ENCODE measurements at places on chromosomes 5 and 9.
A peak's percentile ranks its signal among the peaks of the same experiment; 100 is the strongest.

GRCh38 chr5:141402553-141403243, at the start of gene PCDHGA9:
PCDHGA9 (plus strand) TSS chr5:141402778; CDS start chr5:141402953, 175 bp downstream.
- no peak for DNase-seq

DNA sequence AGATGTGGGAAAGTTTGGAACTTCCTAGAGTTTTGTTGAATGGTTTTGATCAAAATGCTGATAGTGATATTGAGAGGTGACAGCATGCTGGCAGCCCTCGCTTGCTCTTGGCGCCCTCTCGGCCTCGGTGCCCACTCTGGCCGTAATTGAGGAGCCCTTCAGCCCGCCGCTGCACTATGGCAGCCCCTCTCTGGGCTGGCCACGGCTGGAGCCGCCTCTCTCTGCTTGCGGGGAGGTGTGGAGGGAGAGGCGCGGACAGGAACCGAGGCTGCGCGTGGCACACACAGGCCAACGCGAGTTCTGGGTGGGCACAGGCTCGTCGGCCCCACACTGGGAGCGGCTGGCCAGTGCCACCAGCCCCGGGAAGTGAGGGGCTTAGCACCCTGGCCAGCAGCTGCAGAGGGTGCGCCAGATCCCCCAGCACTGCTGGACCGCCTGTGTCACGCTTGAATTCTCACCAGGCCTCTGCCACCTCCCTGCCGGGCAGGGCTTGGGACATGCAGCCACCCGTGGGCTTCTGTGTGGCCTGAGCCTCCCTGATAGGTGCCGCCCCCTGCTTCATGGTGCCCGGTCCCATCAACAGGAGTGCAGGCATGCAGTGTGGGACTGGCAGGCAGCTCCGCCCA, 488.5 kb downstream of the CYLC2 start:
- DNase-seq, result no peak

DNA sequence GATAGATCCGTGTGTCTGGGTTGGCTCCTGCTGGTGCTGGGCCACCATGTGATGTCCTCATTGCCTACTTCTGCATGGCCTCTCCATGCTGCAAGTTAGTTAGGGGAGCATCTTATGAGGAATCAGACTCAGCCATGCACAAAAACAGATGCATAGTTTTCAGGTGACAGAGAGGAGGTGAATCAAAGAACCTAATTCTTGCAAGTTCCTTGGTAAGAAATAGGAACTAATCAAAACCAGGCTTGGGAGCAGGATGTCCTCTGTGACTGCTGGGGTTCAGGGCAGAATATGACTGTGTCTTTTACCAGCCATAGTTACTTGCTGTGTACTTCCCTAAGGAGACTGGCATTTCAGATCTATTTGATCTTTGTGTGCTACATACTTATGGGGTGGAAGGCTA, 61.6 kb downstream of the C9orf152 start:
- DNase-seq, result no peak

GRCh38 chr9:33431420-33431819, 16.0 kb downstream of the AQP3 start:
- no peak for DNase-seq

GRCh38 chr5:118243068-118243467, 745.3 kb downstream of the DTWD2 start:
- DNase-seq, result no peak

DNA sequence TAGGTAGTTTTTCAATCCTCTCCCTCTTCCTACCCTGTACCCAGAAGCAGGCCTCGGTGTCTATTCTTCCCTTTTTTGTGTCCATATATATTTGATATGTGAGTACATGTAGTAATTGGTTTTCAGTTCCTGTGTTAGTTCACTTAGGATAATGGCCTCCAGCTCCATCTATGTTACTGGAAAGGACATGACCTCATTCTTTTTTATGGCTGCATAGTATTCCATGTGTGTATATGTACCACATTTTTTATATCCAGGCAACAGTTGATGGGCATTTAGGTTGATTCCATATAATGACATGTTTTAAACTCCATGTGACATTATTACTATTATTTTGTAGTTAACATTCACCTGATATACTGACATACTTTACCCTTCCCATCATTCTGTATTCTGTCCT, 49.1 kb downstream of the CAVIN4 start:
- no peak for DNase-seq

DNA sequence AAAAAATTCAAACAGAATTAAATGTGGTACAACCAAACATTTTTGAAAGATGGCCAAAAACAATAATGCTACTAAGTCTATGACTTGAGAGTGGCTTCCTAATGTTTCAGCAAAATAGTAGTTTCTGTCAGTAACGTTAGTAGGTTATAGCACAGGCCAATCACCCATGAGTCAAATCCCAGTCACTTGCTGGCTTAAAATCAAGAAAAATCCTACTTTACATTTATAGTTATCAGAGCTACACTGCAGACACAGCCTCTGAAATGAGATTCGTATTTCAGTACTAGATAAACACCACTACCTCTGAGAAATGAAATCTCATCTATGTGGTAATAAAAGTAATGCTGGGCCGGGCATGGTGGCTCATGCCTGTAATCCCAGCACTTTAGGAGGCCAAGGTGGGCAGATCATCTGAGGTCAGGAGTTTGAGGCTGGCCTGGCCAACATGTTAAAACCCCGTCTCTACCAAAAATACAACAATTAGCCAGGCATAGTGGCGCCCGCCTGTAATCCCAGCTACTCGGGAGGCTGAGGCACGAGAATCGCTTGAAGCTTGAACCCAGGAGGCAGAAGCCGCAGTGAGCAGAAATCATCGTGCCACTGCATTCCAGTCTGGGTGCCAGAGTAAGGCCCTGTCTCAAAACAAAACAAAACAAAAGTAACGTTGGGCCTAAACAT, 6.1 kb downstream of the ZDHHC21 start:
- peak; percentile 29 for DNase-seq

GRCh38 chr9:121348221-121348620, 21.8 kb downstream of the STOM start:
- DNase-seq, result no peak

DNA sequence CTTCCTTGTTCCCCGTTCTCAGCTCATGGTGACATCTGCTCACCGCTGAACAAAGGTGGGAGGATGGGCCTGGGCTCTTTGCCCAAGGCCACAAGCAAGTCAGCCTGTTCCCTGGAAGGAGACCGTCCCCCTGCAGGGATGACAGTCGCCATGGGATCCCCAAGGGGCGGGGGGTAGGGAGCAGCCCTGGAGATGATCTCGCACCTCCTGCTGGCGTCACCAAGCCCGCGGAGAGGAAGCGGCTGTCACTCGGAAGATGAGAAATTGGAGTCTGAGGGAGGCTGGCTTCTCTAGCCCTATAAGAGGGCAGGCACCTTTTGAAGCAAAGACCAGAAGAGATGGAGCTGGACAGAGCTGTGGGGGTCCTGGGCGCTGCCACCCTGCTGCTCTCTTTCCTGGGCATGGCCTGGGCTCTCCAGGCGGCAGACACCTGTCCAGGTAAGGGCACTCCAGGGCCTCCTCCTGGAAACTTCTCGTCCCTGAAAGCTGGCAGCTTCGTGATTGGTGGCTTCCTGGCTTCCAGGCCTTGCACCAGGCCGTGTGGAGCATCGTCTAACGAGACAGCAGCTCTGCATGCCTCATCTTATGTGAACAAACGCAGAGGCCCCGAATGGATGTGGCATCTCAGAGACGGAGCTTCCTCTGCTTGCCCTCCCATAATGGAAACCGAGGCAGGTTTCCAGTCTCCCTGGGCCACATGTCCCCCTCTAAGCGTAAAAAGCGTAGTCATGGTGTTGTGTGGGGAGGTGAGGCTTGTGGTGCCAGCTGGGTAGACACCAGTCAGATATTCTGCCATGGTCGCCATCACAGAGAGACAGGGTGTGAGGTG, at the start of gene FCN2:
TSS of gene FCN2 (plus strand) at position 327 of the 829 bp plus-strand sequence. CDS start at position 339, 12 bp downstream.
- no peak for DNase-seq

DNA sequence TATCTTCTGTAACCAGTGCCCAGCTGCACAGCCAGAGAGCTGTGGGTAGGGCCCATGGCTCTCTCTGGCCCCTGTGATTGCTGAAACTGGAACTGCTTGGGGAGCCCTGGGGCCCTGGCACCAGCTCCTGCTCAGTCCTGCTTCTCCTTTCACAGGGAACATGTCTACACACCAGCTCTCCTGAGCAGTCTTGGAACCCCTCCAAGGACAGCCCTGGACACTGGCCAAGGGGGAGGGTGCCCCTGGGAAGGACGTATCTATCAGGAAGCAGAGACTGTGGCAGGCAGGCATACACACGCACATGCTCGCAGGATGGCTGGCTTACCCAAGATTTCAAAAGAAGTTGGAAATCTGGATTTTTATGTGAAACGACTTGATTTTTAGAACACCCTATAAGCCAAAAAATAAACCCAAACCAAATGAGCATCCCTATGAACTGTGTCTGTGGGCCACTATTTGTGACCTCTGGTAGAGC, 8.8 kb upstream of the TRAF1 start:
- peak; percentile 71 for DNase-seq

GRCh38 chr9:117696154-117696553, 8.0 kb upstream of the TLR4 start:
- DNase-seq, result no peak

DNA sequence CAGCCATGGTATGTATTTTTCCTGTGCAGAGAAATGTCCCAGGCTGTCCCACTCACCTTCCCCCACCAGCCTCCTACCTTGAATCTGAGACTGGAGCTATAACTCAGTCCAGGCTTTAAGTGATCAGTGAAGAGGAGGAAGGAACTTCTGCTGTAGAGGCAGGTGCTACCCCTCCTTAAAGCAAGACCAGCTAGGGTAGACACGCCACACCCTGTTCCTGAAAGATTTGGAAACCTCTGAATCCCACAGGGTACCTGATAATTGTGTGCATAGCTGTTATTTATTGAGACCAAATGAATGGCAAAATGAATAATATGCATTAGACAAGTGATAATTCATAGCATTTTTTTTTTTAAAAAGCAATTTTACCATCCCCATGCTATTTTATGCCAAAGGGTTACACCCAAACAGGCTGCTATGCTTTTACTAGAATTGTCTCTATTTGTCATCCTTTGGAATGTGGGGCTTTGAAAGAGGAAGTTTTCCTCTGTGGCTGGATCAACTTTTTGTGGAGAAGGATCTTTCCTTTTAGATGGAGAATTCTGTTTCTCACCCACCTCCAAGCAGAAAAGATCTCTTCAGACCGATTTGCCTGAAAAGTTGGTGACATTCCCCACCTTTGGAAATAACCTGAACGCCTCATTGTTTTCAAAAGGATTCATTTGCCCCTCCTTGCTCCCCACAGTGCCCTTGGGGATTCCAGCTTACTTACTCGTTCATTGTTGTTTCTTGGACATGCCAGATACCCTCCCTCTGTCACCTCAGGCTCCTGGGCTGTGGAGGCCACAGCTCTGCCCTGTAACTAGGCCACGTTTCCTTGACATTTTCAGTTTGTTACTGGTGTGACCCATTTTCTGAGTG, 248.7 kb downstream of the NR3C1 start:
- no peak for DNase-seq

DNA sequence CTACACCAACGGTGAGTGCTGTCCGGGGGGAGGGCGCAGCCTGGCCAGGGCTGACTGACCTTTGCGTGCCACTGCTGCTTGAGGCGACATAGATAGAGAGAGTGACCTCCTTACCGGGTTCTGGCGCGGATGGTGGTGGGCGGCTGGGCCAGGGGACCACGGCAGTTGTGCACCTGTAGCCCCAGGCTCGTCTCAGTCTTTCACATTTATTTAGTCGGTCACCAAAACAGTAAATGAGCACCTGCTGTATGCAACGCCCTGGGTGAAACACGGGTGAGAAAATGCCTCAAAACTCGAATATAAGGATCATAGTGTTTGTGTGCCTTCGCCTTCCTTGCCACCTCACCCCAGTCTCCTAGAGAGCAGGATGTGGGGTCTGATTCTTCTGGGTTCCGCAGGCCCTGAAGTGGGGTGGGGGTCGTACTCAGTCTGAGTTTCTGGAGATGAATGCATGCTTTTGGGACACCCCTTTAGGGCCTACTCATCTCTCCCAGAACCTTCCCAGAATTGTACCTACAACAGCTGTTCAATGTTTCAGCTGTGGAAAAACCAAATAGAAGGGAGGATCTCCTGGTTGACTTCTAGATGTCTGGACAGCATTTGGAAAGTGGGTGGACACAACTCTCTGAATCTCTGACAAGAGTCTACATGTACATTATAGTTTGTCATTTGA, 714 bp downstream of the SEC24A start:
- DNase-seq, result no peak

DNA sequence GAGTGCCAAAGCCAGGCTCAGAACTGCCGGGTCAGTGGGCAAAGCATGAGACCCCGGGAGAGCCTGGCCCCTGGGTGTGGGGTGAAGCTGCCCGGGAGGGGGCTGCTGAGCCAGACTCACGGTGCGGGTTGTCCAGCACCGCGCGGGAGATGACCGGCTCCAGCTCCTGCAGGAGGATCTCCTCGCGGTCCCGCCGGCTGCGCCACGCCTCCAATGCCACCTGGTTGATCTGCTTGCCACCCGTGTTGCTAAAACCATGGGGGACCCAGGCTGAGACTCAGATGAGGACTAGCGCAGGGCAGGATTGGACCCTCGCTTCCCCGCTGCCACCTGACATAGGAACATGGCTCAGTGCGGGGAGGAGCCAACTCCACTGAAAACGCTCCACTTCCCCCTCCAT, 2.6 kb downstream of the TOR2A start:
- DNase-seq, result no peak

- no peak for DNase-seq
Observed at GRCh38 chr9:6551136-6551535, 94.4 kb downstream of the GLDC start.

- DNase-seq, result no peak
Observed at GRCh38 chr5:124060011-124060410, 548.0 kb downstream of the CSNK1G3 start.

GRCh38 chr5:62326702-62327101, 20.7 kb downstream of the KIF2A start:
- no peak for DNase-seq

DNA sequence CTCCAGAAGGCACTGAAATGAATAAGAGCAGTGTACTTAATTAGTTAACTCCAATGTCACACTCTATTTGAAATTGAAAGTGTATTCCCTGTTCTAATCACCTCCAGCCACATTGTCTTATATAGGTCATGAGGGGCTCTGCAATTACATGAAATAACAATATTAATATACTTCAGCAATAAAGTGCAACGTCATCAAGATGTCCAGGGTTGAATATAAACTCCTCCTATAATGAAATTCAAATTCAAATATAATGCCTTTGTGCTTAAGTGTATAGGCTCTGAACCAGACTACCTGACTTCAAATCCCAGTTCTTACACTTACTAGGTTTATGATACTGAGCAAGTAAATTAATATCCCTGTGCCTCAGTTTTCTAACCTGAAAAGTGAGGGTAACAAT, 195.6 kb upstream of the SMC2 start:
- DNase-seq, result no peak

- DNase-seq, result no peak
Observed at GRCh38 chr9:34381323-34381722, 4.6 kb upstream of the MYORG start.

DNA sequence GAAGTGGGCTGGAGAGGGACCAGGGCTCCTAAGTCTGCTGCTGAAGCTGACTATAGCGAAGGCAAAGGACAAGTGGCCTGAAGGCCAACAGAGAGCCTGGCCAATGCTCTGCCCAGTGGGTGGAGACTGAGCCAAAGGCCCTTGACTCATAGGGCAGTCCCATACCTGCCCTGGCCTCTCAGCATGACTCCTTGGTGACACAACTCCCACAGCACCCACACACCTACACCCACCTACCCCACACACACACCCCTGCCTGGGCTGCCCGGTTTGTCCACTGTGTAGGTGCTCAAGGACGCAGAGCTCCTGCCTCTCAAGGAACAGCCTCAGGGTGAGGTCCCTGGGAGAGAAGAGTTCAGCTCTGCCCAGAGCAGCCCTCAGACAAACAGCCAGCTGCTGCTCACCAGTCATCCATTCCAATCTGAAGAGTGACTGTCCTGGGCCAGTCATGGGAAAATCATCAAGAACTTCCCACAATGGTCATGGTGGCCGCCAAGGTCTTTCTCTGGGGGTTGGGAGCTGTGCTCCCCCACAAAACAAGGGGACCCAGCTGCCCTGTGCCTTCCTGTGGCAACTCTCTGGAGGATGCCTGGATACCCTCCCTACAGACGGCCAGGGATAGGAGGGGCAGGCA, 5.0 kb downstream of the TNIP1 start:
- no peak for DNase-seq

Data from AG04449 (cell line).